ENCODE measurements at places on chromosomes 4 and X.

- DNase-seq, result no peak
Observed at GRCh38 chr4:24742335-24742734, 53.0 kb upstream of the SOD3 start.

- DNase-seq, result no peak
Observed at GRCh38 chr4:26083987-26084386, 170.0 kb downstream of the SMIM20 start.

DNA sequence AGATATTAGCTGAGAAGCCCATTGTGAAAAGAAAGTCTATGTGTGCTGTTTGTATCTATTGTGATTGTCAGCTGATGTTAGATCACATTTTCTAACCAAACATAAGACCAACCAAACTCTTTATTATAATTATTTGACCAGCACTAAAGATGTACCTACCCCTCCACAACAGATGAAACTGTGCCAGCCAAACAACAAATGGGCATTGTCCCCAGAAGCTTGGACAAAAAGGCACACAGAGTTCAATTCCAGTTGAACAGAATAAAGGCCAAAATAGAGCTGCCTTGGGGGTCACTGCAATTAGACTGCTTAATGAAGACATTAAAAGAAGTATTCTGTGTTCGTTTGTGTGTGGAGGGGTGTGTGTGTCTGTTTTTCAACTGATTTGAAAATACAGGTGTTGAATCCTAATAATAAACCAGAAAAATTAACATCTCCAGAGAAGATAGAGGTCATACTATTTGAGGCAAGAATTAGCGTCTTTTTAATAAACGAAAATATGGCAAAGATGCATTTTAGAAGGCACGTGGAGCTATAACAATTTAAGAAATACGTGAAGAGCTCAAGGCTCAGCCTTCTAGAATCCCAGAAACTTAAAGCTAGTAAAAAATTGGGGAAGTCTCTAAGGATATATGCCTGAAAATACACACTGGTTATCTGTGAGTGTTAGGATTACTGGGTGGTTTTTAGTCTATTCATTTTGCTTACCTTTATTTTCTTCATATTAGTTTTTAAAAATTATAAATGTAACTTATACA, 2.2 kb downstream of the SPP1 start:
- DNase-seq, result no peak

DNA sequence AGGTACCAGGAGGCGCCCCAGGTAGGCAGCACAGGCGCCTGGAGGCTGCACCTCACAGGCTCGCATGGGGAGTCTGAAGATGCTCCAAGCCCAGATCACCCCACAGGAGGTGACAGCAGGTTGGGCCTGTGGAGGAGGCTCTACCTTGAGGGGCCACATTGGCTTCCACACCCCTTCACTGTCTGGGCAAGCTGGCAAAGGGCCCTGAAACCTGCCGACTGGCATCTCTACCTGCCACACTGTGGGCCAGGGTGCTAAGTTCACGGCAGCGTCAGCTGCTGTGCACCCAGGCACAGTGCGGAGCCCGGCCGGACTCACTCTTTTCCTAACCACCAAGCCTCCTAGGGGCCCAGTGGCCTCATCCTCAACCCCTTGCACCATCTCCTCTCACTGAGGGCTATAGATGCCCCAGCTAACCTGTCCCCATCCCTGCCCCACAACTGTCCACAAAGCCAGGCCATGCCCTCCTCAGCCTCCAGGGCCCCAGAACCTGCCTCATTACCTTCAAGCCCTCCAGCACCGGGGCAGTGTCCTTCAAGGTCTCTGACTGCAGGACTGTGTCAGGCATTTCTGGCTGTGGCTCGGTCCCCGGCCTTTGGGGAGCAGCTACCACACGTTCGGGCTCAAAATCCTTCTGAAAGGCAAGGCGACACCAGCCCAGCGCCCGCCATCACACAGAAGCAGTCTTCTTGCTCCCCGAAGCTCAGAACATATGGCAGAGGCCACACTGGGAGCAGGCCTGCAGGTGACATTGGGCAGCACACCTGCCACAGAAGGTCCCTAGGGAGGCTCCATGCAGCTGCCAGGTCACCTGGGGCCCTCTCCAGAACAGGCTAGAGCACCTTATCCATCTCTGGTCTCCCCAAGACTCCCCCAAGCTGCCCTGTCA, 28.8 kb downstream of the FGFR3 start:
- no peak for DNase-seq

GRCh38 chr4:52595001-52595400, 64.1 kb downstream of the USP46 start:
- DNase-seq, result no peak

DNA sequence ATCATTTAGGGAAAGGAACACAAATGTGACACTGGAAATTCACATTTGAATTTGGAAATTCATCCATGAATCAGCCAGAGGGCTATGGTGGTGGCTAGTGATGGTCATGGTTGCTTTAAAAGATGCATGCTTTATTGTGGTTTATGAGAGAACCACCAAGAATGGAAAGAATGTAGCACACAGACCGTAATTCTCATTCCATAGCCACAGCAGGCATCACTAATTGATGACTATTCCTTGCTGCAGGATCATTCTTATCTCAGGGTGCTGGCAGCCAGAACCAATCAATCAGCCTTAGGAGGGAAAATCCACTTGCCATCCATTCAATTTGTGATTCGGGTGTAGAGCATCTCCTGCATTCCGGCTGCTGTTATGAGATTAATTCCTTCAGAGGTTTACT, 115.6 kb downstream of the DHRSX start:
- no peak for DNase-seq

GRCh38 chrX:150201841-150202240, 161.3 kb upstream of the MAMLD1 start:
- no peak for DNase-seq

GRCh38 chr4:38805530-38806145, 1.0 kb upstream of the TLR1 start:
- DNase-seq, result no peak

- DNase-seq, result no peak
Observed at GRCh38 chr4:175412746-175413145, 399.3 kb downstream of the GPM6A start.

- no peak for DNase-seq
Observed at GRCh38 chr4:174058846-174059245, 224.6 kb downstream of the FBXO8 start.

- DNase-seq, result peak; percentile 50
Observed at GRCh38 chr4:73729534-73730165, 10.7 kb upstream of the CXCL8 start.

- DNase-seq, result no peak
Observed at GRCh38 chrX:40189637-40190036, 91.9 kb upstream of the BCOR start.

GRCh38 chr4:80017125-80017854, 55.7 kb downstream of the ANTXR2 start:
- no peak for DNase-seq

GRCh38 chrX:17930850-17931249, 69.8 kb upstream of the RAI2 start:
- peak; percentile 15 for DNase-seq

DNA sequence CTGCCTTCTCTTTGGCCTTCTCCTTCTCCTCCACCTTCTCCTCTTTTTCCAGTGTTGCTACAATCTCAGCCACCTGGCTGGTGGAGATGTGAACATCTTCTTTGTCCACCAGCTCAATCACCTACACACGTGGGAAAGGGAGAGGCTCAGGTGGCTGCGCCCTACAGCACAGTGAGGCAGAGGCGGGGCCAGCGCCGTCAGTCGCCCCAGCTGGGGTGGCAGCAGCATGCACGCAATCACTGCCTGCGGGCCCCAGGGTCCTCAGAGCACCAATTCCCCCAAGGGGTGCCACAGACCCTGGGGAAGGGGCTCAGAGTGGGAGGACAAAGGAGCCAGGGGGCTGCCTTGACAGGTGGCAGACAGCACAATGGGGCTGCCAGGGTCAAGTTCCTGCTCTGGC, 21.4 kb downstream of the FGFR3 start:
- no peak for DNase-seq

DNA sequence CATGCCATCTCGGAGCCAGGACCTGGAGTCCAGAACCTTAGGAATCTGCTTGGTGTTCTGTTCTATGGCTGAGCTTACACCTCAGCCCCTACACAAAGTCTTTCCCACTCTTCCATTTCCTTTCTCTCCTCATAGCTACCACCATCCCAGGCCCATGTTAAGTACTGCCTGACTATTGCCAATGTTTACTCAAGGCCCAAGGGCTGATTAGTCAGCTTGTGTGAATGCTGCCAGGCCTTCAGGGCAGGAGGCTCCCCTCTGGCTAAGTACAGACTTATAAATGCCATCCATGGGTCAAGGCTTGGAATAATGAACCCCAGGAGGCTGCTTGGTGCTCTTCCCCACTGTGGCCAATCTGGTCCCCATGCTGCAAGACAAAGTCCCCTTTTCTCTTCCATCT, 411.6 kb upstream of the MAGEB18 start:
- no peak for DNase-seq

DNA sequence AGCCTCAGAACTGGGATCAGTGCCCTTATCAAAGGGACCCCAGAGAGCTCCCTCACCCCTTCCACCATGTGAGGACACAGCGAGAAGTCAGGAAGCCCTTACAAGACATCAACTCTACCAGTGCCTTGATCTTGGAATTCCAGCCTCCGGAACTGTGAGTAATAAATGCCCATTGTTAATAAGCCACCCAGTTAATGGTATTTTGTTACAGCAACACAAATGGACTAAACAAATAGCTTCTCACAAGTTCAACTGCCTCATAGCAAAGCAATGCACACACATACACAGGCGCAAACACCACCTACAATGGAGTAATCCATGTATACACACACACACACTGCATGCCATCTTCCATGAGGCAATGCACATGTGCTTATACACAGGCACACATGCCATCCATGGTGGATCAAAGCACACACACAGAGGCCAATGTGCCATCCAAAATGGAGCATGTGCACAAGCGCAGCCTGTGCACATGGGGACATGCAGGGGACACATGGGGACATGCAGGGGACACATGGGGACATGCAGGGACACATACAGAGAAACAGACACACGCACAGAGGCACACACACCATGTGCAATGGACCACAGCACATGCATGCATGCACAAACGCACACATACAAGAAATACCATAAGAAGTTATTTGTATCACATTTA, 137.6 kb upstream of the TBL1X start:
- DNase-seq, result no peak

- DNase-seq, result no peak
Observed at GRCh38 chrX:5823903-5824302, 404.8 kb downstream of the NLGN4X start.

GRCh38 chr4:15373363-15373762, 54.5 kb upstream of the C1QTNF7 start:
- DNase-seq, result no peak

DNA sequence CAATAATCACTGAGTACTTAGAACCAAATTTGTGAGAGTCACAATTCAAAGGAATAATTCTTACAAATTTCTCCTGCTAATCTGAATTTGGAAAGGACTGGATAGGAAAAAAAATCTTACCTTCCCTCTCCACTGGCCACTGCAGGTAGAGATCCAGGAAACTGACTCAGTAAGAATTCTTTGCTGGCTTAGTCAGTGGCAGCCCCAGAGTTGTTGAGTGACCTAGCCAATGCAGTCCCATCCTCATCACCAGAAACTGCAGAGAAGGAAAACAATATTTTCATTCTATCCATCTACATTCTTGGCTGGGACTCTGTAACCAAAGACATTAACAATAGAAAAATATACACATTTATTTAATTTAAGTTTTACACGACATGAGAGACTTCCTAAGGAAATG, 572.0 kb downstream of the ADGRL3 start:
- DNase-seq, result no peak

- no peak for DNase-seq
Observed at GRCh38 chrX:126551306-126551705, 1.3 kb downstream of the DCAF12L1 start.

- peak; percentile 50 for DNase-seq
Observed at GRCh38 chr4:11428899-11429698, 405 bp upstream of the HS3ST1 start.

DNA sequence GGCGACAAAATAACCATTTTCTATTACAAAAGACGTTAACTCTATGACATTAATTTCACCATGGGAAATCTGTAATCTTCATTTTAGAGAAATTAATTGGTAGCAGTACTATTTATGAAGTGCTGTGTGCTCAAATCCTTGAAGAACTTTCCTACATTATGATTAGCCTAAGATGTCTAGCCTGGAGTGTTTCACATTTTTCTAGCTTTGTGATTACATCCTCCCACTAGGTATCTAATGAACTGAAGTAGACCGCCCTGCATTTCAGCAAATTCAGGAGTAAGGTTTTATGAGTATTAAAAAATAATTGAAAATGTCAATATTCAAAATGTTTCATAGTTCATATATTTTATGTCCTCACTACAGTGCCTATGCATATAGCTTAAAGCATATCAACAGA, 713.1 kb downstream of the CCSER1 start:
- DNase-seq, result no peak

DNA sequence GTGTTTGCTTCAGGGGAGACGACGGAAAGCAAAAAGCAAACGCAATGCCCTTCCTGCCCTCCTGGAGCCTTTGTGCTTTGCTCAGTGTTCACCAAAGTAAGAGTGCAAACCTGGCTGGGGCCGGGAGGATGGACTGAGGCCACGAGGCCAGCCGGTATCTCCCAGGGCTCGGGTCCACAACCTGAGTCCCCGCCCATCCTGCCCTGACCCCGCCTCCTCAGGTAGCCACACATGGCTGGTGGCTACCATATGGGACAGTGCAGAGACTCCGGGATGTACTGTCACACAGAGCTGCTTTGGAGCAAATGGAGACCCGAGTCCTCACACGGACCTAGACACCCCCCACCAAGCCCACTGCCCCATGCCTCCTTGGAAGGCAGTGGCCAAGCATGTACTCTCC, 4.8 kb downstream of the ATP2B3 start:
- no peak for DNase-seq

GRCh38 chr4:21778702-21779101, 169.9 kb downstream of the KCNIP4 start:
- DNase-seq, result no peak

DNA sequence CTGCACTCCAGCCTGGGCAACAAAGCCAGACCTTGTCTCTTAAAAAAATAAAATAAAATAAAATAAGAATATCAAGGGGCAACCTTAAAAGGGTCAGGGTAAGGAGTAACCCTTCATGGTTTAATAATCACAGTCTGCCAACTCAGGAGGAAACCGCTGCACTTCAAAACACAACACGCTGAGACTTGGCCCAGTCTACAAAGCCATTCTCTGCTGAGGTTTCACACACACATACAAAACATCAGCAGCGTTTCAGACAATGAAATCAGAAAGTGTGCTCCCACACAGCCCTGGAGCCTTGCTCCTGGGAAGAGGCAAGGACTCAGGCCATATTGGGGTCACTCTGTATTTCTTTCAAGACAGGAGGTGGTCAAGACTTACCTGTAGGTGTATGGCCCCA, 18.3 kb downstream of the SCARB2 start:
- DNase-seq, result no peak
